Stimulated activated naive CD8-positive, alpha-beta T cell treated with anti-CD3 and anti-CD28 coated beads, Interleukin-15, Interleukin-2, amounts not matched to agents 100 U/mL and 50 U/mL, for 24 hours (primary cell): ENCODE measurements at places on chromosomes 12 and 14.
A peak's percentile ranks its signal among the peaks of the same experiment; 100 is the strongest.

GRCh38 chr14:92866901-92867865, 55.8 kb upstream of the CHGA start:
- no peak for DNase-seq

- DNase-seq, result no peak
Observed at GRCh38 chr14:103697603-103698379, 17.5 kb downstream of the XRCC3 start.

GRCh38 chr12:123741937-123742572, 20.0 kb upstream of the DNAH10 start:
- DNase-seq, result peak; percentile 41

GRCh38 chr12:130017591-130018449, 114.0 kb upstream of the TMEM132D start:
- no peak for DNase-seq

DNA sequence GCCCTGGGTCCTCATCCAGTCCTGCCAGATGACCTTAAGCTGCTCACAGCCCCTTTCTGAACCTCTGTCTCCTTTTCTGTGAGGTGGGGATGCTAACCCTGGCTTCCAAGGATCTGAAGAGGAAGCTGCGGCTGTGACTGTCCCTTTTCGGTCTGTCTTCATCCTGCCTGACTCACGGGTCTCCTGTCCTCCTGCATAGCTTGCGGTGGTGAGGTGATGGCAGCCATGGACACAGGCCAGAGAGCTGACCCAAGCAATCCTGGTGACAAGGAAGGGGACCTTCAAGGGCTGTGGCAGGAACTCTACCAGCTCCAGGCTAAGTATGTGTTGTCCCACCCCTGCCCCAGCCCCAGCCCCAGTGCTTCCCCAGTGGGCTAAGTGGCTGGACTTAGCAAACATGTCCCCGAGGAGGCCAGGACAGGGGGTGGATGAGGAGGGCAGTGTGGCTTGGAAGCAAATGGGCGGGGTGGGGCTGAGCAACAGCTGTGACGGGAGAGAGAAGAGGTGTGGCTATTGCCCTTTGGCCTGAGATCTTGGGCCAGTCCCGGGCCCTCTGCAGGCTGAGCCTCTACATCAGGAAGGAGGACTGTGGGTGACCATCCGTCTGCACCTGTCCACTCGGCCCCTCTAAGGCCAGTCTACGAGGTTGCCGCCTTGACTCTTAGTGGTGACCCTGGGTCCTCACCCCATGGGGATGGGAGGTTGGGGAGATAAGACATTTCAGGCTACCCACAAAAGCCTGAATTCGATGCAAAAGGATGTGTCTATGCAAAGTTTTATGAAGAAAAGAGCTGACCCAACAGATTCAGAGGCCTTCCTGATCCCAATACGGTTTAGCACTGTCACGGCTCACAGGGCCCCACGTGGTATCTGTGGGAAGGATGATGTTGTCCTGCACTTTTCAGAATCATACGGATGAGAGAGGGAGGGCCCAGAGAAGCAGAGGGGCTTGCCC, 1.1 kb downstream of the CCDC197 start:
- DNase-seq, result no peak

DNA sequence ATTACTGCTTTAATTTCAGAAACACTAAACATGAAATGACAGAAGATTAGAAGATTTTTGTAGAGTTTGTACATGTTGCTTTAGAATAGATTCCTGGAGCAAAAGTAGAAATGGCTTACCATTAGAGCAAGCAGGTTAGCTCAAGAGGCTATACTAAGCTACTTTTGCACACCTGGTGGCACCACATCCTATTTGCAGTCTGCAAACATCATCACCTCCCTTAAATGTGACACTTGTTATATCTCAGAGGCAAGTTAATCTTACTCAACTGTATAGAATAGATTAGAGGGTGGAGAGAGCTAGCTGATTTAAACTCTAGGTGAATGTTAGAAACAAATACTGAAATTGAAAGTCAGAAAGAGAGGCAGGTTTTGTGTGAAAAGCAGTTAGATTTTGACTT, 30.7 kb upstream of the OR4E1 start:
- DNase-seq, result no peak

DNA sequence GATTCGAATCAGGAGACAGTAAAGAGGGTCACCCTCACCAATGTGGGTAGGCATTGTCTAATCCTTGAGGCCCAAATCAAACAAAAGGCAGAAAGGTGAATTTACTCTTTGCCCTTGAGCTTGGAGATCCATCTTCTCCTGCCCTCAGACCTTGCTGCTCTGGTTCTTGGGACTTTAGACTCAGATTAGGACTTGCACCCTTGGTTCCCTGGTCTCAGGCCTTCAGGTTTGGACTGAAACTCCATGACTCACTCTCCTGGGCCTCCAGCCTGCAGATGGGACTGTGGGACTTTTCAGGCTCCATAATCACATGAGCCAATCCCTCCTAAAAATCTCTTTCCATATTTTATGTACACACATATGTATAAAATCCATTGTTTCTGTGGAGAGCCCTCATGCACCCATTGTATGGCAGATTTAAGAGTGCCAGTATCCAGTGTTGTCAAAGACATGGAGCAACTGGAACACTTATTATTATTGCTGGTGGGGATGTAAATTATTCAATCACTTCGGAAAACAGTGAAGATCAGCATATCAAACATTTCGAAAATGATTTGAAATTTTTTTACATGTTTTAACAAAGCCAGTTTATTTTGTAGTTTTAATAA, 48.7 kb downstream of the EID3 start:
- DNase-seq, result no peak

GRCh38 chr14:92443167-92443566, 70.4 kb upstream of the RIN3 start:
- DNase-seq, result no peak

GRCh38 chr14:22845103-22845394, 8.7 kb downstream of the MMP14 start:
- no peak for DNase-seq

DNA sequence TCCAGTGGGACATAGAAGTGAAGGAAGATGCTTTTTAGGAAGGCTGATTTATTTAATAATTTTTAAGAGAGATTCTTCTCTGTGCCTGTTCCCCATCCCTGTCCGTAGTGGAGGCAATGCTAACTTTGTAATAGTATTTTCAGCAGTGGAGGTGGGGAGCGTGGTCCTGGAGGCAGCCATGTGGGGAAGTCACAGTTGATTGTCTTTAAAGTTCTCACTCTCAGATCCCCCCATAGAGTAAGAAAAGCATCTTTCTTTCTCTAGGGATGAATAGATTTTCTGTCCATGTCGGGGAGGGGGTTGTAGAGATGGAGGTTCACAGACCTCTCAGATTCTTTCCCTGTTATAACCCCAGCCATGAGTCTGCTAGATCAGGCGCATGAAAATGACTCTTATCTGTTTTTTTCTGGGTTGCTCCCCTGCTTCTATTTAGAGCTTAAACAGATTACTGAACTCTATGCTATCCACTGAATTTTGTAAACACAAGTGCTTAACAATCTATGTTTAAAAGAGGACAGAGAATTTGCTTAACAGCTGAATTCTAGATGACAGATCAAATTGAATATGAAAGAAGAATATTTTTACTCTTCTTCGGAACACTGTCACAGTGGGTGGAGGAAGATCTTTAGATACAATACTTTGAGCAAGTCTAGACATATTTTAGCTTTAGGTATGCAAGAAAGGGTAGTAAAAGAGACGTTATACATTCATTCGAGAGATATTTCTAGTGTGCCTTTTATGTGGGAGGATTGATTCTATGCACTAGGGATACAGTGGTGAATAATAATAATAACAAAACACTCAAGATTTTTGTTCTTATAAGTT, 25.3 kb downstream of the TMEM117 start:
- no peak for DNase-seq

- DNase-seq, result no peak
Observed at GRCh38 chr12:76190299-76190698, 105.8 kb upstream of the NAP1L1 start.

- no peak for DNase-seq
Observed at GRCh38 chr14:96934638-96935330, 137.6 kb downstream of the VRK1 start.

DNA sequence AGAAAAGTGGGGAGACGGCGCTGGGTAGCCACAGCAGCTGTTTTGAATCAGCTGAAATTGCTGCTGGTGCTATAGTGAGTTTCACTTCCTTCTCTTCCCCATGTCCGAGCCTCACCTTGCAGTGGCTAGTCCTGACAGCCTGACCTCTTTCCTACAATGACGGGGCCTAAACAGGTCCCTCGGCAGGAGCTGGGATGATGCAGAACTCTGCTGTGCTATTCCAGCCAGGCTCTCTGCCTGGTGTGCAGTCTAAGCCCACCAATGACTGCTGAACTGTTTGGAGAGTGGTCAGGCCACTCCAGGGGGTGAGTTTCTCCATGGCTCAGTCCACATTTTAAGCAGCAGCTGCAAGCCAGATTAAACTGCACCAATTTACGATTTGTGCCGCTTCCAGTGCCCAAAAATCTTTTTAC, 207.3 kb downstream of the TTC7B start:
- no peak for DNase-seq

DNA sequence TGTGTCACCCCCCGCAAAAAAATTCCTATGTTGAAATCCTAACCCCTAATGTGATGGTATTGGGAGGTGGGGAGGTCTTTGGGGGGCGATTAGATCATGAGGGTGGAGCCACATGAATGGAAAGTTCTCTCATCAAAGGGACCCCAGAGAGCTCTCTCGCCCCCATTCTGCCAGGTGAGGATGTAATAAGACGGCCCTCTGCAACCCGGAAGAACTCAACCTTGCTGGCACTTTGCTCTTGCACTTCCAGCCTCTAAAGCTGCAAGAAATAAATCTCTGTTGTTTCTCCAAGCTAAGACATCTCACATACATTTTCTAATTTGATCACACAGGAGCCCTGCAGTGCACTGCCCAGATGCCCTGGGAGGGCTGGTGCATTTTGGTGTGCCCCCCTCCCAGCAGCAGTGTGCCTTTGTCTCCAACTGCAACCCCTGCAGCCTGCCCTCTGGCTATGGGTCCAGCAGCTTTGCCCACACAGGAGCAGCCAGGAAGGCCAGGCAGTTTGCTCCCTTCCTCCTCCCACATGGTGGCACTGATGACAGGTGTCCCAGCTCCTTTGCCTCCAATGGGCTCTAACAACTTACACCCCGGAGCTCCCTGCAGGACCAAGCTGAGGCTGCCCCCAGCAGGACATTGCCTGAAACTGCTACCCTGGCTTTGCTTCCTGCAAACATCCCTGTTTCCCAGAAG, 59.3 kb downstream of the C14orf132 start:
- peak; percentile 17 for DNase-seq

DNA sequence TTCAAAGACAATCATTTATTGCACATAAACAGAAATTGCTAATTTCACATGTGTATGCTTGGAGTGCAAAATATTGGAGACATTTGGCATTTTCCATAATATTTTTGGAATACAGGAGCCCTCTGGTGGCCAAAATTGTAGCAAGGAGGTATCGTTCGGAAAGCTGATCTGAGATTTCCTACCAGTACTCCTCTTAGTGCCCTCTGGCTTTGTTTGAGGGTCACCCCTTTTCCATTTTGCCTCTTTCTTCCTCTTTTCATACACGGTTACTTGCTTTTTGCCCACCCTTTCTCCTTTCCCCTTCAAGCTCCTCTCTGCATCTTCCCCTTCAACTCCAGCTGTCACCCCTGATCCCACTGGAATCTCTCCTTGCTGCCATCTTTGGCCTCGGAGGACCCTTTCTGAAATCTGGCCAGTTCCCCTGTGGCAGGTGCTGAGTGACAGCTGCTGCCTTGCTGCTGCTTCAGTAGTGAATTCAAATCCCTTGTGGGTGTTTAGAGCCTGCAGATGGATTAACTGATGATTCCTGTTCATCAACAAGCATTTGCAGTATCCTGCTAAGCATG, 164.6 kb upstream of the PARP11 start:
- DNase-seq, result peak; percentile 31

DNA sequence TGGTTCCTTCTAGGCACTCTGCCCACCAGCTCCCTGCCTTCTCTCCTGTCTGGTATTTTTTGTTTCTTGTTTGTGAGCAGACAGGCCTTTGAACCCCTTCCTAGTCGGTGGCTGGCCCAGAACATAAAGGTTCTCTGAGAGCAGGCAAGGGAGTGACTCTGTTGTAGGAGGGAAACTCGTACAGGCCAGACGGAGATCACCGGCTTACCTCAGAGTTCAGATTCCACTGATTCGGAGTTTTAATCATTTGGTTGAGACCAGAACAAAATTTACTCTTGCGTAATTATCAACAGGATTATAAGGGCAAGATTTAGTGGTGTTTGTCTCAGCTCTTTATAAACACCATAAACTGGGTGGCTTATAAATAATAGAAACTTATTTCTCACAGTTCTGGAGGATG, 128.3 kb downstream of the PLXNC1 start:
- DNase-seq, result no peak

DNA sequence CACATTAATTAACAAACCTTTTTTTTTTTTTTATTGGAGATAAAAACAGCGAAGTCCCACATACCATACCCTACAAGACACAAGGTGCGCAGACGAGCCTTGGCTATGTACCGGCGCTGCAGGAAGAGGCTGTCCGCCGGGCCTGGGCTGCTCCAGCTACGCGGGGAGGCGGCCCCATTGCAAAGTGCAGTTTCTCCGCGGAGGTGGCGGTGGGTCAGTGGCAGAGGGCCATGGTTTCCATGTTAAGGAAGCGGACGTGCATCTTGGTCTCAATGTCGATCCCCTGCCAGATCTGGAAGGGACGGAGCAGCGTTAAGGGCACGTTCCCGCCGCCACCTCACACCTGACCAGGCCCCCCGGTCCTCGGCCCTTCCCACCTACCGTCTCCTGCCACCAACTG, 60.3 kb downstream of the TESC start:
- DNase-seq, result no peak

- peak; percentile 44 for DNase-seq
Observed at GRCh38 chr12:47797441-47797840, 22.3 kb downstream of the HDAC7 start.

DNA sequence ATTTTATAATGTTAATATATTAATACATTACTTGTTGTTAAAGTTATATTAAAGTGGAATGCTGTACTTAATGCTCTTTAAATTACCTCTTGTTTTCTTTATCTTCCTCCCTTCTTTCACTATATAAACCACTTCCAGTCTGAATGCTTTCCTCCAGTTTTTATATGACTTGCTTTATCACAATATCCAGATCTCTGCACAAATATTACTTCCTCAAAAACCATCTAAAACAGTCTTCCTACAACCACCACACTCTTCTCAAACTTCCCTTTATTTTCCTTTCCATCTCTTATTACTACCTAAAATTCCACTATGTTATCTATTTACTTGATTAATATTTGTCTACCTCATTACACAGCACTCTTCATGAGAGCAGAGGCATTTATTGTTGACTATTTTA, 956.6 kb downstream of the LRFN5 start:
- DNase-seq, result no peak

GRCh38 chr12:124786061-124786964, 77.4 kb downstream of the SCARB1 start:
- no peak for DNase-seq

- DNase-seq, result no peak
Observed at GRCh38 chr14:58647777-58648176, 10.0 kb downstream of the DACT1 start.

GRCh38 chr14:69458350-69458749, 26.2 kb upstream of the PLEKHD1 start:
- DNase-seq, result no peak
